ENCODE measurements at places on chromosomes 5 and 9. TPM values are rescaled to one million over a fixed set of nuclear protein-coding genes. Genes with fewer than 3 reads are reported as not detected.

The GLRA1 gene
- total RNA-seq, result not detected

The TMEM171 gene
- 0.90 TPM for total RNA-seq

The MLANA gene
- not detected for total RNA-seq

The KIF4B gene
- not detected for total RNA-seq

The C5 gene
- total RNA-seq, result 13.8 TPM

The WDR31 gene
- total RNA-seq, result 2.4 TPM

The CERCAM gene
- total RNA-seq, result 109 TPM

The COL23A1 gene
- total RNA-seq, result not detected

The PCDHGB6 gene
- 3.8 TPM for total RNA-seq

The RAPGEF6 gene
- total RNA-seq, result 47.0 TPM

The FAXDC2 gene
- total RNA-seq, result 17.4 TPM

The GABRA6 gene
- not detected for total RNA-seq

The GABRG2 gene
- not detected for total RNA-seq

The CCL28 gene
- 5.1 TPM for total RNA-seq

The SHISAL2B gene
- total RNA-seq, result not detected

The UBE2QL1 gene
- total RNA-seq, result 0.25 TPM

The SVEP1 gene
- total RNA-seq, result 101 TPM

The IFNA7 gene
- total RNA-seq, result not detected

The BTNL8 gene
- not detected for total RNA-seq

The INSYN2B gene
- total RNA-seq, result 7.8 TPM

The FAM221B gene
- total RNA-seq, result not detected

The SELENOP gene
- 58.1 TPM for total RNA-seq

The PTGDS gene
- total RNA-seq, result 27.6 TPM

The HACD4 gene
- total RNA-seq, result 4.8 TPM

The NMUR2 gene
- not detected for total RNA-seq

The ANKRD31 gene
- total RNA-seq, result 0.16 TPM

The KIAA1958 gene
- total RNA-seq, result 2.9 TPM

The XPA gene
- 39.5 TPM for total RNA-seq

The ISL1 gene
- total RNA-seq, result 0.18 TPM

The STING1 gene
- total RNA-seq, result 42.1 TPM

The ATG12 gene
- 105 TPM for total RNA-seq

The SLC6A3 gene
- total RNA-seq, result not detected

Data from fibroblast of the aortic adventitia (primary cell).